Daoy (cell line): ENCODE measurements at places on chromosomes 7 and 10. TPM values are rescaled to one million over a fixed set of nuclear protein-coding genes. Genes with fewer than 3 reads are reported as not detected.

Gene CALHM1
- not detected in 2 replicates for total RNA-seq

Gene CPXM2
- 4.9 and 8.6 TPM in 2 replicates for total RNA-seq

Gene UPK3B
- not detected in 2 replicates for total RNA-seq

Gene BAG3
- 6.9 and 9.4 TPM in 2 replicates for total RNA-seq

Gene TNRC18
- total RNA-seq: 17.7 and 31.5 TPM in 2 replicates

Gene TWIST1
- total RNA-seq: 16.5 and 35.5 TPM in 2 replicates

Gene FERD3L
- not detected in 2 replicates for total RNA-seq

Gene PDIA4
- total RNA-seq: 332 and 349 TPM in 2 replicates

Gene PDE1C
- 20.4 and 24.2 TPM in 2 replicates for total RNA-seq

Gene CCL26
- total RNA-seq: 1.5 TPM in 1 of 2 replicates, not detected in the other

Gene TRPV6
- total RNA-seq: not detected in 2 replicates

GRCh38 chr10:132366006-132366405 is 31.0 kb upstream of the PWWP2B start:
- no peak for DNase-seq

GRCh38 chr10:113420733-113421675 is 131.8 kb upstream of the HABP2 start:
- DNase-seq: no peak

DNA sequence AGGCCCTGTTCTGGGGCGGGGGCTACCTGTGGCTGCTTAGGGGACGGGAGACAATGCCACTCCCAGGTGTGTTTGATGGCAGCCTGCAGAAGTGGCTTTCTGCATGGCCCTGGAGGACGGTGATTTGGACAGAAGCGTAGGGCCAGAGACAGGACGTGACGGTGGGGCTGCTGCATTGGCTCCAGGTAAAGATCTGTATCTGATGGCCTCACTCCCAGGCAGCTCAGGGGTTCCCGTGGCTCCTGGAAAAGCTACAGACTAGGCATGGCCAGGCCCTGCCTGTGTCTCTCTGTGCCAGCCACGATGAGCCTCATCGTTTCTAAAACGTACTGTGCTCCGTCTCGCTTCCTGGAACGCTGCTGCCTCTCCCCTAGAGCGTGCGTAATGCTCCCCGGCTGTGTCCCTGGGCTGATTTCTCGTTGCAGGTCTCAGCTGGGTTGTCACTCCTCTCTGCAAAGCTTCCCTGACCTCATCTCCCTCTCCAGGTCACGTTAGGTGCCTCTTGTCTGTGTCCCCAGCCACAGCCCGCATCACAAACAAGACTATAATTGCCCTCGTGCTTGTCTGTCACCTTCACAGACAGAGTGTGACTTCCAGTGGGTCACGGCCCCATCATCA is 12.6 kb downstream of the GTF2IRD1 start:
- DNase-seq: no peak

GRCh38 chr10:67110286-67110685 is 184.4 kb downstream of the LRRTM3 start:
- no peak for DNase-seq

- DNase-seq: no peak
Observed at GRCh38 chr7:78634093-78634492, 819.4 kb downstream of the MAGI2 start.

DNA sequence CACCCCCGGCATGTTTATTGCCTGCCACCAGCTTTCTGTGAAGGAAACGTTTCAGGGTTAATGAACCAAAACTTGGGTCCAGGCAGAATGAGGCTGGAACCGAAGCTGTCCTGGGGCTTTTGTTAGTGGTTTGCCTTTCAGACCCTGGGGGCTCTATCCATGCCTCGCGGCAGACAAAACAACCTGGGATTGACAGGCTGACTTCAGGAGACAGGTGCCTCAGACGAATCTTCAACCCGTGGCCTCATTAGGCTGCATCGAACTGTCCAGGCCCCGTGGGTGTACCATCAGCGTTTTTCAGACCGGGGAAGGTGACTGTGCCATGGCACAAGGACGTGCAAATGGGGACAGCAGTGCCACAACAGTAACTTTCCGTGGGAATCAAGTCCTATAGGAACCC is 259.3 kb upstream of the SHH start:
- no peak for DNase-seq

DNA sequence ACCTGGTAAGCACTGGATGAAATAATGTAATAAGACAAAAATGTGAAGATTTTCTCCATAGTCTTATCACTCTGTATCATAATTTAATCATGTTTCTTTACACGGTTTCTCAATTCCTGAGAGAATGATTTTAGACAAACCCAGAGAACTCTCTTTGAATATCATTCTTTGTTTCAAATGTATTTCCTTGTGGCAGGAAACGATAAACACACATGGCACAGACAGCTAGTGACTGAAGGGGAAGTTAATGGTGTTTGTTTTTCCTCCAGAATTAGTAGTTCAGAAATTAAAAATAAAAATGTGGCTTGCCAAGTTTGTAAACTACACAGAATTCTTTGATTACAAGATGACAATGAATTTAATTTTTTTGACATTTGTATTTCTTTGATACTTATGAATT is 163.7 kb upstream of the PRPS1L1 start:
- DNase-seq: no peak

DNA sequence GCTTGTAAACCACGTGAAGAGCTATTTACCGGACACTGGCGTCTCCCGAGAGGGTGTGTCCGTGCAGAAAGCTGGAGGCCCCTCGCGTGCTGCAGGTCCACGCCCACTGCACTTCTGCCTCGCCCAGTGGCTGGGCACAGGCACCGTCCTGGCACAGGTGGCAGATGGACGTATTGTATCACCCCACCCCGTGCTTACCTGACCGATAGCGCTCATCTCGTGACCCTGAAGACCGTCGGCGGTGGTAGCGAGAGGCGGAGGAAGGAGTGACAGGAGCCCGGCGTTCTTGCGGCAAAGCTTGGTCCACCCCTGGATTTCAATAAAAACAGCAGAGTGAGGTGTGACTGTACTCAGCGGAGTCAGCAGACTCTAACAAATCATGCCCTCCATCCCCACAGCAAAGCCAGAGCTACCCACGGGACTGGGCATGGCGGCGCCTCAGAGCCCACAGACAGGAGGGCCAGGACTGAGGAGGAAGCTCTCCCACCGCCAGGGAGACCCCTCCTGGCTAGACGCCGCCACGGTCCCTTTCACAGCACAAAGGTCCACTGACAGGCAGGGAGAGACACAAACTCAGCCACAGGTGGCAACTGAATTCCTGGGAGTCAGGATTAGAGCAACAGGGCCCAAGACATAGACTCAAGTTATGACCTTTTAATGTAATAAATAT is 217.1 kb downstream of the DIP2C start:
- no peak for DNase-seq

DNA sequence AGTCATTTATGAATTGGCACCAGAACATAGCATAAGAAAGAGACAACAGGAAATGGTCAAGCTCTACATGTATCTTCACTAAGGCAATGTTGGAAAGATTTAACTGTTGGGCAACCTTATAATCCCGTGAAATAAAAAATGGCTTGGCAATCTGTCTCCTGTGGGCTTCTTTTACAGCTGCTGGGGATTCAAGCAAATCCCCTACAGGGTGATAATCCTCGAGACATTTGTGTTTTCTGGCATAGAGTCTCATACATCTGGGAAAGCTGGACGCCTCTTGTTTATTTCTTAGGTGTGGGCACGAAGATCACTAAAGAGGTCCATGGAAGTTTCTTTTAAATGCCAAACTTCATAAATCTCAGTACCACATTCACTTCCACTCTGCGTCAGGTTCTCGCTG is 82.2 kb upstream of the GPR141 start:
- DNase-seq: no peak

DNA sequence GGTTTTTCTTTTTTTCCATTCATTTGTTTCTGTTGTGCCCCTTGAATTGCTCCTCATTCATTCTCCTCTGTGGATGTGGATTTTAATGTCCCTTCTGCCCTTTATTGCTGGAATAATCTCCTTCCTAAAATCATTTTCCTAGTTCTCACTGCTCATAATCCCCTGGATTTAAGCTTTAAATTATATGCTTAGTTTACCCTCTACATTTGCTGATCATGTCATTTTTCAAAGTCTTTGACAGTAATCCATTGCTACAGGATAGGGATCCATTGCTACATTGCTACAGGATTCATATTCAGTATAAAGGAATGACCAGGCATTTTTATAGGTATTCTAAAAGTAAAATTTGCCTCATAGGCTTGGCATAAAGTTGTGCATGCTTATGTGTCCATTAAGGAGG is 14.3 kb downstream of the ADAM22 start:
- DNase-seq: no peak

- no peak for DNase-seq
Observed at GRCh38 chr7:134777908-134778580, 1.4 kb upstream of the CALD1 start.

DNA sequence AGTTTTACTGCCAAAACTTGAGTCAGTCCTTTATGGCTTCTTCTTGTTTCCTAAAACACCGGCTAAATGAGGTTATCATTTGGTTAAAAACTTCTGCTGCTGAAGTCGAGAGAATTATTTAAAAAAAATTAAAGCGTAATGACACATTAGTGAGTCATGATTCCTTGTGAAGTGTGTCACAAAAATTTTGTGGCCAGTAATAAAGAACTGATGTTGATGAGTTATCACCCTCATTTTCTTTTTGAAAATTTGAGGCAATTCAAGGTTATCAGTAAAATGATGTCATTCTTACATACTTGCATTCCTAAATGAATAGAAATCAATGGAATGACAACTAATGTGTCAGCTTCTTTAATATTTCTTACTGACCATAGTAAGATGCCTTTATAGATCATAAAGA is 427.4 kb downstream of the SORCS3 start:
- DNase-seq: no peak

DNA sequence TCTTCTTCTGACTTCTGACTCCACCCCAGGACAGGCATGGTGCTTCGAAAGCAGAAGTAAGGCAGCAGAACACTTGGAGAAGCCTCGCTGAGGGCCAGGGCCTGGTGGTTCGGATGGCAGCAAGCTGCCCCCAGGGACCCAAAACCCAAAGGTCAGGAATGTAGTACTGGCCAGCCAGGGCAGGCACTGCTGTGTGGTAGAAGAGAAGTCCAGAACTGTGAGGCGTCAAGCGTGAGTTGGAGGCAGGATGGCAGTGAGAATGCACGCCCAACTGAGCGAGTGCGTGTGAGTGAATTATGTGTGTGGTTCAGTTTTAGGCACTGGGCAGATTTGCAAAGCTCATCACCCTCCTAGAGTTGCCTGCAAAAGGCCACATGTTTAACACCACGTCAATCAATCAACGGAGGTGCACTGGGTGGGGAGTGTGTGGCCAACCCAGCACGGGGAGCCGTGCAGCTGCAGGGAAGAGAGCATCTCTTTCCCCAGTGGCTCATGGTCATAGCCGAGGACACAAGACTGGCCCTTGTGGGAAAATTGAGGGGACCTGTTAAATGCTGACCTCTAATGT is 144.3 kb downstream of the KCNMA1 start:
- DNase-seq: no peak

DNA sequence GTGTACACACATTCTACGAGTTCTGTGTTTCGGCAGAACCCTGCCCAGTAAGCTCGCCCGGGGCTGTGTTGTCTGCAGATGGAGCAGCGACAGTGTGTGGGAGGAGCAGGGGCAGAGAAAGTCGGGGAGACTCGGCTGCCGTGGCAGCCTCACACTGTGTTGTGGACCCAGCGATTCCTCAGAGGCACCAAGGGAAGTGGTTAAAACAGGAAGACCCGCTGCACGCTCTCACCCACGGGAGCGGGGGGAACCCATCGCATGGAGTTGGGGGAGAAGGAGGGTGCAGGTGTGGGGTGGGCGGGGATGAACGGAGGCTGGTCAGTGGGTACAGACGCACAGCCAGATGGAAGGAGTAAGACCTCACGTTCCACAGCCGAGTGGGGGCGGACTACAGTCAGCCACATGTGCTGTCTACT is 250.2 kb downstream of the ELFN1 start:
- DNase-seq: no peak

GRCh38 chr10:130982802-130983201 is 328.7 kb downstream of the TCERG1L start:
- no peak for DNase-seq

GRCh38 chr7:16791905-16792698 is 12.7 kb downstream of the AGR2 start:
- DNase-seq: no peak

- no peak for DNase-seq
Observed at GRCh38 chr7:43044511-43044910, 67.9 kb upstream of the HECW1 start.

- no peak for DNase-seq
Observed at GRCh38 chr10:33192190-33192589, 142.3 kb downstream of the NRP1 start.

GRCh38 chr7:2936301-2936700 is 92.2 kb upstream of the GNA12 start:
- DNase-seq: no peak

DNA sequence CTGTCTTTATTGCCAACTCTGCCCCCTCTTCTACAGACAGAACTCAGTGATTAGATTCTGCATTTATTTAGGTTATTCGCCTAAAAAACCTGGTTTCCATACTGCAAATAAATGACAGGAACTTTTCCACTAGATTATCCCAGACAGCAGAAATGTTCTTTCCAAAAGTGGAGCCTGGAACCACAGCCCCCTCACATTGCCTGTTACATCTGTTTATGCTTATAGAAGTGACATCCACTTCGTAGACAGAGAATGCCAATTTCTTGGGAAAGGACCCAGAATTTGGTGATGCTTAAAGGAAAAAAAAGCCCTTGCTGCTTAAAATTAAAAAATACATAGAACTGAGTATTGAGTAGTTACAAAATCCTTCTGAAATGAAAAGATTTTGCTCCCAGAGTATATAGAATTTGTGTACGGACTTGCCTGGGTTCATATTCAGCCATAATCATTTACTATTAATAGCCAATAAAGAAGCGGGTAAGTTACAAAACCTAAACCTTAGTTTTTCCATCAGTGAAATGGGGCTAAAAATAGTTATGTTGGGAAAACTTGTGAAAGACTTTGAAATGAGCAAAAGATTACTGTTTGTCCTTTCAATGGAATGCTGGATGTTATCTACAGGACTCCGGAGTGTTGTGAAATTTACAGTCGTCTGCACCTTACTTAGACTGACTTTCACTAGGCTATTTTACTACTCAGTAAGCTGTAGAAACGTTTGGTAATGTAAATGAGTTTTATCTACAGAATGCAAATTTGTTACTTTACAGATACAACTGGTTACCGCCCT is 1.1 kb upstream of the PPP1R9A start:
- no peak for DNase-seq

GRCh38 chr7:33079096-33079495 is 16.5 kb upstream of the NT5C3A start:
- DNase-seq: no peak

- DNase-seq: no peak
Observed at GRCh38 chr7:14806891-14807290, 95.7 kb downstream of the DGKB start.
